Bronchial epithelial cell (primary cell): ENCODE measurements at places on chromosomes 2 and 18. TPM values are rescaled to one million over a fixed set of nuclear protein-coding genes. Genes with fewer than 3 reads are reported as not detected.
A peak's percentile ranks its signal among the peaks of the same experiment; 100 is the strongest.

FHL2 gene
- total RNA-seq: 67.2 and 76.9 TPM in 2 replicates

RAD51AP2 gene
- total RNA-seq: 0.13 TPM in 1 of 2 replicates, not detected in the other

IL36B gene
- total RNA-seq: 0.13 TPM in 1 of 2 replicates, not detected in the other

LIMS4 gene
- total RNA-seq: 0.26 TPM in 1 of 2 replicates, not detected in the other

HOXD13 gene
- total RNA-seq: not detected in 2 replicates

CTNNA2 gene
- total RNA-seq: not detected in 2 replicates

- DNase-seq: no peak
Measured at GRCh38 chr2:119112230-119112629, 46.3 kb downstream of the C1QL2 start.

DNA sequence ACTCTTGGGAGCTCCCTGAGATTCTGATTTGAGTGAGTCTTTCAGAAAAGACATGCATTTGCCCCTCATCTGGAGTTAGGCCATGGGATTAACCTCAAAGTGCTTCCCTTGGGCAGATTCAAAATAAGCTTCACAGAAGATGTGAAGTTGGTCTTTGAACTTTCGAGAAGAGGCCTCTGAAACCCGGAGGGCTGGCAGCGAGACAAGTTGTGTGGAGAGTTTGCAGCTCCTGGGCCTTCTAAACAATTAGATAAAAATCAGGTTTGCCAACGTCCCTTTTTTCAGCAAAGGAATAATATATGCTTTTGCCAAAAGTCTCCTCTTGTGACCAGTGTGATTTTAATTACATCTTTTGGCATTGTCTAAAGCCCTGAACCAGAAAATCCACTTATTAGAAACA is 489.7 kb downstream of the SOX11 start:
- DNase-seq: no peak

DNA sequence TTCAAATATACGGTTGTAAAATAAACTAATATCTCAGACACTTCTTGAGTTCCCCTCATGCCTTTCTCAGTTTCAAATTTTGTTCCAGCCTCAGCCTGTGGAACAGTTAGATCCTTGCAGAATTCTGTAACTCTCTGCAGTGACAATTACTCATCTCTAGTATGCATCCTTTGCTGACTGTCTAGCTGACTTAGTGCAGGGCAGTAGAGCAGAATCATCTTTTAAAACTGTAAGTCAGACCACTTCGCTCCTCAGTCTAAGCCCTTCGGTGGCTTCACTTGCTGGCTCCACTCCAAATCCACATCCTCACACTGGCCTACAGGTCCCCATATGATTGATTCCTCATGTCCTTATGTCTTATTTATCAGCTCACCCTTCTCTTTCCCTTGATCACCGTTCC is 164.1 kb upstream of the ZSWIM2 start:
- DNase-seq: no peak

DNA sequence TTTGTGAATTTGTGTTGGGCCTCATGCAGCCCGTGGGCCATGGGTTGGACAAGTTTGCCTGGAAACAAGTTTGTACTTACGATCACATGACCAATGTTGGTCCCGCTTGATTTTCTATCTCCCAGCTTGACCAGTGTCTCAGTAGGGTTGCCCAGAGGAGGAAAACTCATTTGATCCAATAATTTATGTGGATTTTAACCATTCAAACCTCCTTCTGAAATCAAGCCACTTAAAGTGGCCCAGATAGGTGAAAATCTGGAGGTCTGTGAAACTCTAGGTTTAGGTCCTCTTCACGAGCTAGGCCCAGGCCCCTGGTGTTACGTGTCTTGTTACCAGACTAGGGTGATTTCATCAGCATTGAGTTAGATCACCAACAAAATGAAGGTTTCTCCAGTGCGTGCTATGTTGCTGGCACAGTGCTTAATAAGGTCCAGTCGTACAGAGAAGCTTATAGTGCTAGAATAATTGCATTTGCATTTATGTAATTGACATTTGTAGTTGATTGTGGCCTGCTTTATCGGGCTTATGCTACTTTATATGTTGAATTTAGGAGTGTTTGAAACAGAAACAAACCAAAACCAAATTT is 4.4 kb downstream of the ACTR2 start:
- no peak for DNase-seq

- DNase-seq: no peak
Measured at GRCh38 chr2:176518823-176519222, 249.6 kb downstream of the MTX2 start.

DNA sequence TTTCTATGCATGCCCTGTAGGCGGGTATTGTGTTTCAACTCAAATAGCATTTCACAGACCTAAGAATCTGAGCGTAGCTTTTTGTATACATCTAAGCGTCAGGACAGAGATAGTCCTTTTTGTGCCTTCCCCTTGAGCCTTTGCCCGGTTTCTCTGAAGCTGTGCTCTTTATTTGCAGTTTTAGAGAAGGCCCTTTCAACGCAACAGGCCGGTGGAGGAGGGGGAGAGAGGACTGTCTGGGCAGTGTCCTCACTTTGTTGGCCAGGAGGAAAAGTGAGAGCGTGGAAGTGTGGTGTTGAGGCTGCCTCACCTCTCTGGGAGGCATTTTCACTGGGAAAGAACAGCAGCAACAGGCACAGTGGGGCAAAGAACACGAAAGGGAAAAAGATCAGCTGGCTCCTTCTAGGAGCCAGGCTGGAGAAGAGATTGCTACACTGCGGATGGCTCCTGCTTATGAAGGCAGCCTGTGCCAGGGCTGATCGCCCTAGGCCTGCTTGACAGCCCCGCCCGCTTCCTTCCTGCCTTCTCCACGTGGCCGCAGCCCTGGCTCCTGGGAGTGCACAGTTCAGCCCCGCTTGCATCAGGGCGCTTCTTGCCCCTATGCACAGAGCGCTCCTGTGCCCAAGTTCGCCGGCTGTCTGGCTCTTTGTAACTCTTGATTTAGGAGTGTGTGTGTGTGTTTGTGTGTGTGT is 195.6 kb upstream of the POU3F3 start:
- no peak for DNase-seq

DNA sequence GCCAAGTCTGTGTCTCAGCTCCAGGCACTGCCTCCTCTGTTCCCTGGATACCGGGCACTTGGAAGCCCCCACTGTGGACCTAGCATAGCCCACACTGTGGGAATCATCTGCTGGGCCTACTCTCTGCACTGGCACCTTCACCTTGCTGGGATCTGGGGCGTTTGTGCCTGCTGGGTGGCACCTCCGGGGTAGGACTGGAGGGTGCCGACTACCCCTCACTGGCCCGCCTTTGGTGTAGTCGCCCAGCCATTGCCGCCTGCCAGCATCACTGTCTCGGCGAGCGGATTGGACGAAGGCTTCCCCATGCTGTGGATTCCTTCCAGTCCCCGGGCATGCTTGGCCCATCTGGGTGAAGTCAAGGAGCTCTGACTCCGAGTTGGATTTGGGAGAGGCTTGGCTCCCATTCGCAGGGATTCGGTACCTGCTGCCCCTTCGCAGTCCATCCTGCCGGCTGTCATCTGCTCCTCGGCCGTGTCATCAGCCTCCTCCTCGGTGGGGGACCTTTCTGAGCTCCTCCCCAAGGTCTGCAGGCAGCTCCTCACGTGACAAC is 180.6 kb upstream of the HDAC4 start:
- no peak for DNase-seq

GRCh38 chr18:79772108-79772864 is 25.5 kb upstream of the KCNG2 start:
- no peak for DNase-seq

- DNase-seq: no peak
Measured at GRCh38 chr2:225678792-225679191, 279.3 kb downstream of the NYAP2 start.

DNA sequence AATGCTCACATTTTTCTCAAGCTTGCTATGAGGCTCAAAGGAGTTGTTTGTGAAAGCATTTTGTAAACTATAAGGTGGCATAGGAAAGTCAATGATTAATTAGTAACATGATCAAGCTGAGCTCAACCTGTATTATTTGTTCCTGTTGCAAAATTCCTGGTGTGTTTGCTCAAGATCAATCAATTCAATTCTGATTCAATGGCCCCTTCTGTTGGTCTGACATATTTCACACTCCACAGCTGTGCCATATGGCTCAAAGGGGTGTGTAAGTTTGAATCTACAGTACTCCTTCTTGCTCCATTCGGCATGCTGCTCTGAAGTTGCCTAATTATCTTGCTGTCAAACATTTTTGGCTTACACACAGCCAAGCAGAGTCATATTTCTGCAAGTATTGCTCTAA is 341.6 kb upstream of the LRP1B start:
- no peak for DNase-seq

- peak; percentile 66 for DNase-seq
Measured at GRCh38 chr2:146079216-146079615, 1559.3 kb upstream of the ZEB2 start.

DNA sequence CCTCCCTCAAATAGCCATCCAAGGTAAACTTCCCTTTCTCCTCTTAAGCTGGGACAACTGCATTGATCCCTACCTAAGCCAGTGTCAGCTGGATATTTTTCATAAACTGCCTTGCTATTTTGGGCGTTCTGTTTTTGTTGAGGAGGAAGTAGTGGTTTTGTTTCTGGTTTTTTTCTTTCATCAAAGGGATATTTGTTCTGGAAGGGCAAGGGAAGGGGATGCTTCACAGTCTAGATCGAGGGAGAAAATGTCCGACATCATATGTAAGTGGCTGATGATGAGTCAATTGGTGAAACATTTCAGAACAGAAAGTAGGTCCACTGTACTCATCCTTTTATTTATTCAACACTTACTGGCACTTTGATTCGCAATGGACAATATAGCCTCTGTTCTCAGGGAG is 31.0 kb downstream of the TANC1 start:
- peak; percentile 23 for DNase-seq

DNA sequence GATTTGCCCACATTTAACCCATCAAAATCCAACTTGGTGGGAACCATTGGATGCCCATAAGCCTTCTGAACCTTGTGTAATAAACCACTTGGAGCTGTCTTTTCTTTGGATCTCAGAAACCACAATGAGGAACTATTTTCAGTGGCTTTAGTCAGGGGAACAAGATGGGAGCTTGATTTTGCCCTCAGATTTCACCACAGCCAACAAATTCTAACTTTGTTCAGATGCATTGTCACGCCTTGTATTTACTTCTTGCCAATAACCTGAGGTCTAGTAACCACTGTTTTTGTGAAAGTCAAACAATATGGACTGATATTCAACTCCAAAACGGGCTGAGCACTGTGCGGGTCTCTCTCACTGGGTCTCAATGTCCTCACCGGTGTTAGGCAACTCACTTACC is 508.2 kb downstream of the TNS1 start:
- no peak for DNase-seq

DNA sequence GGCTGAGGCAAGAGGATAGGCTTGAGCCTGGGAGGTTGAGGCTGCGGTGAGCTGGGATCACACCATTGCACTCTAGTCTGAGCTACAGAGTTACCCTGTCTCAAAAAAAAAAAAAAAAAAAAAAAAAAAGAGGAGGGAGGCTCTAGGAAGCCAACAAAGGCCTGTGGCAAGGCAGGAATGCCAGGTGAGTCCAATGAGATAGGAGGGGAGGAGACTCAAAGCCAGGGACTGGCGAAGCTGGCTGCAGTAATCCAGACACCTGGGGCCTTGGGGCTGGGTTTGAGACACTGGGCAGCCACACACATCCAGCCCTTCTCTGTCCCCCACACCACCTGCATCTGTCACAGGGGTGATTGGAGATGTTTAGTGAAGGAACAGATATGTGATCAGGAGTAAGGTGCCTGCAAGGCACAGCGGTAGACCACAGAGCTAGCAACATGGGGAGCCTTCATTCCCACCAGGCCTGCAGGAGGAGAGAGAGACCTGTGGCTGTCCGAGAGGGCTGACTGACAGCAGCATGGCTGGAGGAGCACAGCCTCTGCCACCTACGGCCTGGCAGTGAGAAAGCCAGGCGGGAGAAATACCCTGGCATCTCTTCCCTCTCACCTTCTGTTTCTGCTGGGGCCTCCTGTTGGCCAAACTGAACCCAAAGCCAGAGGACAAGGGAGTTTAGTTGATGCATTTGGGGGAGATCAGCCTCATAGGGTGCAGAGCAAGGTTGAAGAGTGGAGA is 9.5 kb downstream of the CHPF start:
- peak; percentile 35 for DNase-seq

DNA sequence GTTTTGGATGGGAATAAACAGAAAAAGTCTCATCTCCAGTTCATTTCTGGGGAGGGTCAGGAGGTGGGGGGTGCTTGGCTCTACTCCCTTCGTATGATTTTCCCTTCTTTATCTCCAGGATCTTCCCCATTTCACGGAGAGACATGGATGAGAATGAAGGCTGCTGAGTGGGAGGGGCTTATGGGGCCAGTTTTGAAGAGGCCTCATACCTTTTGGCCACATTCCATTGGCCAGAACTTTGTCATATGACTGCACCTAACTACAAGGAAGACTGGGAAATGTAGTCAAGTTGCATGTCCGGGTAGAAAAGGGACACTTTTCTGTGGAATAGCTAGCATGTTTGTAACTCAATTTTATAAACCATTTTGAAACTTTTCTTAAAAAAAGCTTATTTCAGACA is 117.6 kb downstream of the NEDD4L start:
- DNase-seq: peak; percentile 39

DNA sequence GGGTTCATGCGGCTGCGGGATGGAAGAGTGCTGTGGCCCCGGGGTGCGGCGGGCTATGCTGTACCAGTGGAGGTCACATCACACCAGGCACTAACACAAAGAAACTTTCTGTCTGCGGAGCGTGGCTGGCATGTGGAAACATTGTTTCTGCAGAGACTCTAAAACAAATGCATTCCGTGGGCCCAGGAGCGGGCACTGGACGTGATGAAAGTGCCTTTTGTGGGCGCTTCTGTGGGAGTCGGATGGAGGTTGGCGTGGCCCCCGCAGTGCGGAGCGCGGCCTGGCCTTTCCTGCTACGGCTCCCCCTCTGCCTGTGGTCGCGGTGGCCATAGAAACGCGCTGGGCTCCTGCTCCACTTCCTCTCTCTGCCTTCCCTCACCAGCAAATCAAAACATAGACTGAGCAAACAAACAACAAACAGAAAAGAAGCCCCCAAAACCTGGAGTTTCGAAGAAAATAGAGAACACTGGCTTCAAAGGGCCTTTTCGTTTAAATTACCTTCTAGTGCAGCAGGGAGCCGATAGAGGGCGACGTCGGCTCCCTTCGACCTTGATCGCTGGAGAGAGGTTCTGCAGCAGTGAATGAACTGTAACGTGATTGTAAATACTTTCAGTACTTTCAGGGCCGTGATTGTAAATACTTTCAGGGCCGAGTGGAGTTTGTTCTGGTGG is 51.4 kb downstream of the KIF5C start:
- peak; percentile 22 for DNase-seq

- DNase-seq: no peak
Measured at GRCh38 chr18:69349912-69350597, 50.6 kb upstream of the DOK6 start.

- DNase-seq: no peak
Measured at GRCh38 chr2:217903859-217904613, 98.8 kb downstream of the TNS1 start.
